ENCODE measurements at places on chromosomes 2 and 18.

GRCh38 chr2:107808959-107809358, 17.7 kb upstream of the RGPD4 start:
- no peak for DNase-seq

DNA sequence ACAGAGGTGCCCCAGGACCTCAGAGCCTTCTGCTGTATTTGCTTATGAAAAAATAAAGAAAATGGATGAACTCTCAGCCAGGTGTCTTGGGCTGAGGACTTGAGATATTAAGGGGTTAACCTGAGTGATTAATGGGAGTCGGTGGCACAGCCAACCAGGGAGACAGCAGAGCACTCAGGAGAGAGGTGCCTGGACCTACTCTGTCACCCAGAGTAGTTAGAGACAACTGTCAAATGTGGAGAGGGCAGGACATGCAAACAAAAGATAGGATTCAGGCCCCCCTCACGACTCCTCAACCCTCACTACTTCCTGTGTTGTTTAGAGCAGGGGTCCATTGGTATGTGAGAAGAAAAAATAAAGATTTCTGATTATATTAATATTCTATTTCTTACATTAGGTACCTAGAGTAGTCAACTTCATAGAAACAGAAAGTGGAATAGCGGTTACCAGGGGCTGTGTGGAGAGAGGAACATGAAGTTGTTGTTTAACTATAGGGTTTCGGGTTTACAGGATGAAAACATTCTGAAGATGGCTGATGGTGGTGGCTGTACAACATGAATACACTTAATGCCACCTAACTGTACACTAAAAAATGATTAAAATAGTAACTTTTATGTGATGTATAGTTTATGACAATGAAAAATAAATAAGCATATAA, 28.6 kb upstream of the CETN1 start:
- DNase-seq: no peak

DNA sequence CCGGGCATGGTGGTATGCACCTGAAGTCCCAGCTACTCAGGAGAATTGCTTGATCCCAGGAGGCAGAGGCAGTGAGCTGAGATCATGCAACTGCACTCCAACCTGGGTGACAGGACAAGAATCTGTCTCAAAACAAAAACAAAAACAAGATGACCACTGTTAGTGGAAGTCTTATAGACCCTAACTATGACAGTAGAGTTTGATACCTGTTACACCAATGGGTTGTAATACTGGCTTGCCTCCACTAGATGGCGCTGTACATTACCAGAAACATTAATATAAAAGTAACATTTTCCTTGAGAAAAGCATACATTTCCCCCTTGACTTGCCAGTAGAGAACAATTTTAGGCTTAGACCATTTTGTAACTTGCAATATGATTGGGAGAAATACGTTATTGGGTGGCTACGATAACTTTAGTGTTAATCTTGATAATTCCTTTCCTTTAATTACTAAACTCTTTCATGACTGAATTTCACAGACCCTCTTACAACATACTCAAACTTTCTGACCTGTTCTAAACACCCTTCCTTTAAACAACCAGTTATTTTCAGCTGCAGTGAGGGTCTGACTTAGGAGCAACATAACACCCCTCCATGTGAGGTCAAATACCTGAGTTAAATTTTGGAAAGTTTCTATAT, 19.5 kb downstream of the SLC25A52 start:
- DNase-seq: peak; percentile 20

GRCh38 chr2:119248751-119249150, 25.1 kb downstream of the STEAP3 start:
- DNase-seq: no peak

DNA sequence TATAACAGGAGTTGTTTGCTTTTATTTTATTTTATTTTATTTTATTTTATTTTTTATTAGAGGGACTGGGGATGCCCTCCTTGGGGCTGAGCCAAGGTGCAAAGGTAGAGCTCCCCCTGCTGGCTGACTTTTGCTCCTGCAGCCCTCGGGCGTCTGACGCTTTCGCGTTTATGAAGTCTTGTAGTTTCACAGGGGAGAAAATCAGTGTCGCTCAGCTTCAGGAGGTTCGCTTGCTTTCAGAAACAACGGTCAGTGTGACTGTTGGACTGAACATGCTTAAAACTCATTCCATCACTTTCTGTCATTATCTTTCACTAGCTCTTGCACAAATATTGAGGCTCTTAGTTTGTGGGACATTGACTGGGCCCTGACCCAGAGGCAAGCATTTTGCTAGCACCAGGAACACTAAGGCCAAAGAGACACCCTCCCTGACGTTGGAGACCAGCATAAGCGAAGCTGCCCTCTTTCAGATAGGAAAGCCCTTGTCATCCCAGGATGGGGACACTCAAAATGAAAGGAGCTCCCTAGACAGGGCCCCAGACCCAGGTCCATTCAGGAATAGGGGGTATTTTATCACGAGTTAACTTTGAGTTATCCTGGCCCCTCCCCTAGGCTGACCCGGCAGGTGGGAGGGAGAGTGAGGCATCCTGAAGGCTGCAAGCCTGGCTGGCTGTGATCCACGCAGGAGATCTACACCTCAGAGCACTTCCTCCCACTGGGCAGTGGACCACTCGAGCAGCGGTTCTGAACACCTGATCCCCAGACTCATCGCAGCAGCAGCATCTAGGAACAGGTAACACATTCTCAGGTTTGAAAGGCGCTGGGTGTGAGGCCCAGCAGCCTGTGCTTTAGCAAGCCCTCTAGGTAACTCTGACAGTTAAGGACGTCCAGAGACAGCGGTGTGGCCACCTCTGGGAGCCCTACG, 34.4 kb downstream of the LGALSL start:
- DNase-seq: peak; percentile 32

DNA sequence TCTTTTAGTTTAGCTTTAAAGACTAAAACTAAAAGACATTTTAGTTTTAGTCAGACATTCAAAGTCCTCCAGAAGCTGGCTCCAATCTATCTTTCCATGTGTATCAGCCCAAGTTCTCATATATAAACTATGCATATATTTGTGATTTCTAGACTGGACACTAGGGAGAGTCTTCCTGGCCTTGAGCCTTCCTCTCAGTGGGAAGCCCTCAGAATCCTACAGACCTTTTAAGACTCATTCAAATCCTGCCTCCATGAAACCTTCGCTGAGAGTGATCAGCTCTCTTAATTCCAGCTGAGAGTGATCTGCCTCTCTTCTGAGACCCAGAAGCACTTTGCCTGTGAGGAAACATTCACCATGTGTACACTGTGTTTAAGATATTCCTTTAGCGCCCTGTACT, 452.7 kb downstream of the TGIF1 start:
- no peak for DNase-seq

GRCh38 chr2:113212245-113213060, 38.7 kb downstream of the PSD4 start:
- DNase-seq: no peak

- DNase-seq: no peak
Observed at GRCh38 chr2:178632729-178633128, 152.5 kb downstream of the PLEKHA3 start.

GRCh38 chr2:121875585-121876185, 120.2 kb downstream of the TSN start:
- no peak for DNase-seq

DNA sequence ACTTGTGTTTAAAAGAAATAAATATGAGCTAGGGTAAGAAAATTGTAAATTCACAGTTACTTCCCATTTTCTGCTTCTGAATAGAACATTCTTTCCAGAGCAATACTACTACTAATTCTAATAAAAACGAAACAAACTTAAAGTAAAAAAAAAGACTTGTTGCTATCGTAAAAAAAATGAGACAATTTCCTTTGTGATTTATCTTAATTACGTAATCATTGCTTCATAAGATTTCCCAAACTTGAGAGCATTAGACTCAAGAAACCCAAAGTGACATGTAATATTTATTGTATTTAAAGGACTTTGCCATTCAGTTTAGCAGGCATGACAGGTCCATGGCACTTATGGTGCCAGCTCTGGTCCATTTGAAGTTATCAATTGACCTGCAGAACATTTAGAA, 153.8 kb downstream of the AQP4 start:
- no peak for DNase-seq

GRCh38 chr2:28617502-28618184, 121.8 kb downstream of the PLB1 start:
- DNase-seq: no peak

DNA sequence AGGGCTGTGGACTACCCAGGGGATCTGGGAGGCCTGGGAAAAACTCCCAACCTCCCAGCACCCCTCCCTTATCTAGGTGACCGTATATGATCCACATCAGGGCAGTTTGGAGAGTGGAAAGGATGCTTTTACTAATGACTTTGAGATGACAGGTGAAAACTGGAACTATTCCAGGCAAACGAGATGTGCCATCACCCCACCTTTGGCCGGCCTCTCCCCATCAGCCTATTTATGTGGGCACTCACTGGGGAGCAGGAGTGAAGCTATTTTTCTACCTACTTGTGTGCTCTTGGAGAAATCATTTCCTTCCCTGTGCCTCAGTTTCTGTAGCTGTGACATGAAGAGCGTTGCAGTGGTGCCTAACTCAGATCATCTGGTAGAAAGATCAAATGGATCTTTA, 107.2 kb downstream of the SMAD7 start:
- no peak for DNase-seq

DNA sequence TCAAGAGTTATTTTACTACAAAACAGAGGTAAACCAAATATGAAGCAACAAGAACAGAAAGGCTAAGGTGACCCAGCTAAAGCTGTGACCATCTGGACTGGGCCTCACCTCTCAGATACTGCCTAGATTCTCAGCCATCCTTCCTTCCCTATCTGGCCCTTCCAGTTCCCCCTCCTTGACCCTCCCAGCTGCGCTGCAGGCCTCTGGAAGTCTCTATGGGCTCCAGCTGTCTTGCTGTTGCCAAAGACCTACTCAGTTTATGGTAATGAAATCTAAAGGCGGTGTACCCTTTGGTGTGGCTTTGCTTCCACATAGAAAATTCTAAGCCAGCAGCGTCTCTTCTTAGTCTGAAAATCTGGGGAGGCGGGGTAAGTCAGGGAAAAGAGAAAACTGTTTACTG, 55.7 kb downstream of the ARHGEF33 start:
- DNase-seq: no peak

- no peak for DNase-seq
Observed at GRCh38 chr18:74921057-74921820, 287.7 kb downstream of the PTGR3 start.

- DNase-seq: no peak
Observed at GRCh38 chr2:158818511-158818910, 23.4 kb downstream of the DAPL1 start.

- no peak for DNase-seq
Observed at GRCh38 chr2:11750422-11750821, 4.0 kb downstream of the LPIN1 start.

- no peak for DNase-seq
Observed at GRCh38 chr2:219906114-219907010, 278.9 kb downstream of the SLC4A3 start.

GRCh38 chr2:216320852-216321251, 51.4 kb downstream of the MARCHF4 start:
- DNase-seq: no peak
